ENCODE measurements at places on chromosomes 4 and X.
A peak's percentile ranks its signal among the peaks of the same experiment; 100 is the strongest.

- DNase-seq = no peak
Measured at GRCh38 chr4:148077581-148077980, 345.7 kb downstream of the ARHGAP10 start.

GRCh38 chrX:153750127-153750774, 13.8 kb upstream of the PLXNB3 start:
- no peak for DNase-seq

- DNase-seq = no peak
Measured at GRCh38 chr4:141851246-141851891, 215.0 kb downstream of the IL15 start.

DNA sequence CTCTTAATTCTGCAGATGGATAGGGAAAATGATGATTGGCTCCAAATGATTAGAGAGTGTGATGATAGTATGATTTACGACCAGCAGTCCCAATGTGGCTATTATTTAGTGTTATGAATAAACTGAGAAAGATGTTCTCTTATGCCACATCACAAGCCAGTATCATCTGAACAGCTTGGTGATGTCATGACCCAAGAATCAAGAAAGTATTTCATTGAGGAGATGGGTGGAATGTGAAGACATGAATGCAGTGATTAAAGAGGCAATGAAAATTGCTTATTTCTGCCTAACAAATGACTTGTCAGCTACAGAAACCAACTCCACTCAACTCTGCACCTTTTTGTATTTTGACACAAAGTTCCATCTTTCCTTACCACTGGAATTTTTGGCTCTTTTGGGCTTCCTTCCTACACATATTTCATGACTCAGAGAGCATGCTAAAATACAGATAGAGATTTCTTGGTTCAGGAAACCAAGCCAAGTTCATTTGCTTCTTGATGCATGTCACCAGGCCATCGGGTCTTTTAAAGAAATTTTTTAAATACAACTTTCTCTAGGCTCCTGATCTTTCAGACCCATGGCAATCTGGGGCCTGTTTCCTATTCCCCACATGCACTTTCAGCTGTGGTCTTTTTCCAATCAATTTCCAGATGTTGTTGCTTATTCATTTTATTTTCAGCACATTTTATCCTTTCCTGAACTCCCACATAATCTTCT, 174.2 kb downstream of the HHIP start:
- no peak for DNase-seq

DNA sequence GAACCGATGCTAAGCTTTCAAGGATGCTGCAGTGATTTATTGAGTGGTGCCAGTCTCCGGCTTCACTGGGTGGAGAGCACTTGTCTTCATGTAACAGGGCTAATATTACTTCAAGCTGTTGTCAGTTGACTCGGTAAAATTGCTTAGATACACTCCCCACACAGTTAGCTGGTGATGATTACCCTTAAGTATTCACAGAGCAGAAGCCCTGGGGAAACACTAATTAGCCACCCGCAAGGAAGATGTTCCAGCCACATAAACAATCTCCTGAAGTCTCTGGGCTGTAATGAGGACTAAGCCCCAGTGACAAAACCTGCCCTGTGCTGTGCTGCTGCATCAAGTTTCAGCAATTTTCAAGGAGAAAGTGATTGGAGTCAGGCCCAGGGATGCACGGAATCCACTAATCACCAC, 37.3 kb upstream of the GK2 start:
- no peak for DNase-seq

- no peak for DNase-seq
Measured at GRCh38 chr4:14008494-14008893, 381.0 kb upstream of the BOD1L1 start.

GRCh38 chrX:38954520-38954919, 153.3 kb downstream of the MID1IP1 start:
- no peak for DNase-seq

- DNase-seq = no peak
Measured at GRCh38 chrX:103405009-103405333, 28.6 kb downstream of the BEX3 start.

DNA sequence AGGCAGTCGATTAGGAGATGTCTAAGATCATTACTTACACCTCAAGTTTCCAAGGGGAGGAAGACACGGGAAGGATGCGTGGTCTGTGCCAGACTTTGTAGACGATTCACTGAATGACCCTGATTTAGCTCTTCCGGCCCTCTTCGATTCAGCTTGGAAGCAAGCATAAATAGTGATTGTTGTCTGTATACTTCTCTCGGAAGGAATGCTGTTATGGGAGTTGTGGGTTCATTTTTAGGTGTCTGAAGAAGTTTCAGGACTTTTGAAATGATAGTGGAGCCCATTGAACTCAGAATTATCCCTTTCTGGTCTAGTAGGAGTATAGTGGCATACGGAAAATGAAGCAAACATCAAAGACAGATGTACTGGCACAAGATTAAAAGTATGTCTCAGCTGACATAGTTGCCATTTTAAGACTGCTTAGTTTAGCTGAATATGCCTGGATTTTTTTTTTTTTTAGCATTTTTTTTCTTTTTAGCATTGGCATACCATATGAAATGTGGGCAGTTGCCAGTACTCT, 1.0 kb upstream of the ANKRD17 start:
- DNase-seq = peak; percentile 22

GRCh38 chr4:182770259-182770995, 146.8 kb downstream of the DCTD start:
- no peak for DNase-seq

DNA sequence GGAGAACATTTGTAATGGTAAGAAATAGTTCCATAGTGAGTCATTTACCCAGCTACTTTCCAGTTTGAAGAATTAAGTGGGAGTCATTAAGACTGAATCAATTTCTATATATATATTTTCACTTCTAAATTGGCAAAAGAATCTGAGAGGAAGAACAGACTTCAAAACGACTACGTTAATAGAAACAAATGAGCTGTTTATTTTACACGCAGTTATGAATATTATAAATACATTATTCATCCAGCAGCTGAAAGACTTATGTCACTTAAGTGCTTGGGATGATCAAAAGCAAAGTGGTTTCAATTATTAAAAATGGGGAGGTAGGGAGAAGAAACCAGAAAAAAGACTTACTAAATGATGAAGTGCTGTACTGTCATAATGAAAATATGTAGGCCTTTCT, 260.5 kb upstream of the DDX53 start:
- DNase-seq = no peak

- DNase-seq = no peak
Measured at GRCh38 chrX:134443461-134443860, 16.5 kb upstream of the HPRT1 start.

DNA sequence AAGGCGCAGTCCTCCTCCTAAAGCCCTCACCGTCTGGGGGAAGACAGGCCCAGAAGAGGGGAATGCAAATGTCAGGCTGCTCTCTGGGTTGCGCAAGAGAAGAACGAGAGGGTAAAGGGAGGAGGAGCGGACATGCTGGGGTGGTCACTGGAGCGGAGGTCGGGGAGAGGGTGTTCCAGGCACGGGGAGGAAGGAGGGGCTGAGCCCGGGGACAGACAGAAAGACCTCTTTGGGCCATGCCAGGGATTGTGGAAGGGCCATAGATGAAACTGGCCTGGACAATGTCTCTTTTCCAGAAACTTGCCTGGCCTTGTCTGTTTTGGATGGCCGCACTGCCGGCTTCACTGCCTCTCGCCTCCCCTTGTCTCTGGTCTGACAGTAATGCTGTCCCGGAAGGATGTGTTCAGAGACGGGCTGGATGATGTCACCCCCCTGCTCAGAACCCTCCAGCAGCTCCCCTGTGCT, 121.0 kb downstream of the SORCS2 start:
- DNase-seq = no peak

- no peak for DNase-seq
Measured at GRCh38 chrX:84118315-84118714, 69.7 kb downstream of the RPS6KA6 start.

DNA sequence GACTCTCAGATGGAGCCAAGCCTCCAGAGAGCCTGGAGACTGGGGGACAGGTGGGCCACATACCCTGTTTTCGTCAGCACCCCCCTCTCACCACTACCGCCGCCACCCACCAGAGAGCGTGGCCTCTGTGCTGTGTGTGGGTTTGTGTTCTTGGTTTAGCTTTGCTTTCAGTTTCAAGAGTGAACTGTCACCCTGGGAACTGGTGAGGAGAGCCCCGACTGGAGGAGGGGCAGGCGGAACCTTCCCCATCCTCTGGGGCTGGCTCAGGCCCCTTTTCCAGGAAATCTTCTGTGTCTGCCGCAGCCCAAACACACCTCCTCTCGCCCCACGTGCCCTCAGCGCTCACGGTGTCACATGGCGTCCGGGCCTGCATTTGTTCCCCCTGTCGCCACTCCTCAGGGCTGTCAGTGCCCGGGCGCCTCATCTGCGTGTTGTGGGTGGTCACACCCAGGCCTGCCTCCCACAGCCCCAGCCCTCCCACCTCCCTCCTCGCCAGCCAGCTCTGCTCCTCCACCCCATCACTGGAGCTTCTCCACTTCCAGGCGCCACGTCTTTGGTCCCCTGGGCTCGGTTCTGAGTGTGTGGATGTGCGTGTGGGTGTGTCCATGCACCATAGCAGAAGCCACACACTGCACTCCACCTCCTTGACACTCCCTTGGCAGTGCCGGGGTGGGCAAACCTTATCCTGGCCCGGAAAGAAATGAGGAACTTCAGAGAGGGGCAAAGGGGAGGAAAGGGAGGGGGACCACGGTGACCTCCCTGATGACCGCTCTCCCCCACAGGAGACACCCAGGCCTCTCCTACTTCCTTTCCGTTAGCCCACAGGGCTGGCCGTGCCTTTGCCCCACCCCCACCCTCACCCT, 27.8 kb downstream of the ELF4 start:
- DNase-seq = peak; percentile 91

GRCh38 chr4:4721636-4722035, 137.8 kb upstream of the MSX1 start:
- DNase-seq = no peak

DNA sequence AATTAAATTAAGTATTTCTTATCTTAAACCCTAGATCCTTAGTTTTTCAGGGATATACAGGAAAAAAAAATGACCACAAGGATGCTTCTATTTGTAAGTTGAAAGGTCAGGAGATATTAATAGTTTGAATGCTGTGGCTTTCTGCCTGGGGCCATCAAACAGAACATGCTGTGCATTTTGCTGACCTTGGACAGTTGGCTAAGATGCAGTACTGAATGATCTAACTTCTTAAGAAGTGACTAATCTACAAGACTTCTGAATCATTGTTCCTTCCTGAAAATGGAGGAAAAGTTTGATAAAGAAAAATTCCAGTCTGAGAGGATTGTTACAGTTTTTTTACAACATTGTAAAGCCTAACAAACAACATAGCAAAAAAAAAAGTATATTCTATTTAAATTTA, 237.8 kb upstream of the JADE1 start:
- no peak for DNase-seq

DNA sequence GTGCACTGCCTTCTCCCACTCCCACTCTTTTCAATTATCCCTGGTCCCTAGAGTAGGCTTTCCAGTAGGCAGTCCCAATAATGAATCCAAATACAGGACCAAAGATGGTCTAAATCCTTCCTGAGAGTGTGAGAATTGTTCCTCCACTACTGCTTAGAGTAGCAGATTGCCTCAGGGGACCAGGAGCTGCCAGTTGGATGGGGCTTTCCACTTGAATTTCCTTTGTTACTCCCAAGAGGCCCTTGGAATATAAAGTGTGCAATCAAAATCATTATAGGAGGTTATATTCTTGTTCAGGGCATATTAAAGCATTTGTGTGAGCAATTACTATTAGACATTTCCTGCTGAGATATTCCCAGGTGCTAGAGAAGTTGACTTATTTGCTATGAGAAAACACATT, 156.6 kb upstream of the TLL1 start:
- no peak for DNase-seq

GRCh38 chrX:3697701-3698279, 15.7 kb downstream of the PRKX start:
- DNase-seq = no peak

- no peak for DNase-seq
Measured at GRCh38 chr4:117575850-117576249, 458.4 kb upstream of the NDST3 start.

- no peak for DNase-seq
Measured at GRCh38 chrX:142250502-142250901, 45.4 kb upstream of the MAGEC2 start.

- DNase-seq = no peak
Measured at GRCh38 chr4:38499101-38499500, 164.9 kb upstream of the KLF3 start.

GRCh38 chrX:46791927-46792809, 33.2 kb upstream of the SLC9A7 start:
- DNase-seq = peak; percentile 62

- DNase-seq = no peak
Measured at GRCh38 chr4:90184560-90184959, 57.4 kb downstream of the CCSER1 start.

- DNase-seq = no peak
Measured at GRCh38 chr4:92566269-92566668, 262.5 kb downstream of the GRID2 start.

DNA sequence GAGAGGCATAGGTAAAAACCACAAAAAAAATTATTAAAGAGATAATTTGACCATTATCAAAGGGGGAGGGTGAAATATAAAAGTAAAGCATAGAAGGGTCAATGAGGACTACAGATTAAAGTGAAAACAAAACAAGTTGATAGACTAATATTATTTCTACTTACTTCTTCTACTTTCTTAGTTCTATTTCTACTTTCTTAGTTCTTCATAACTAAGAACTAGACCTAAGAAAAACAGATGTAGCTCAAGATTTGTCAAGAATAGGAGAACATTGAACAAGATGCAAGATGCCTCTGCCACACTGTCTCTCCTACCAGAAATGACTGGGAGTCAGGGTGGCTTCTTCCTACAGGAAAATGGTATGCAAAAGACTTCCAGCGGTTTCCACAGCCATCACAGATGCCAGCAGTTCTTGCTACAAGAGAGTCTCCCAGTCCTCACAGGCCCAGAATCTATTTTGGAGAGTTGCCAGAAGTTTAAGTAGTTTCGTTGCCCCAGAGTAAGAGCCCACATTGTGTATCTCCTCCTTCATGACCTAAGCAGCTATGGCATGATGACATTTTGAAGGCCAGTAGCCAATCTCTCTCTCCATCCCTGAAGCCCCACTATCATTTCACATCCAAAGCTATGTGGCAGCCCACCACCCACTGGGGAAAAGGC, 42.9 kb upstream of the DDX60 start:
- DNase-seq = no peak

DNA sequence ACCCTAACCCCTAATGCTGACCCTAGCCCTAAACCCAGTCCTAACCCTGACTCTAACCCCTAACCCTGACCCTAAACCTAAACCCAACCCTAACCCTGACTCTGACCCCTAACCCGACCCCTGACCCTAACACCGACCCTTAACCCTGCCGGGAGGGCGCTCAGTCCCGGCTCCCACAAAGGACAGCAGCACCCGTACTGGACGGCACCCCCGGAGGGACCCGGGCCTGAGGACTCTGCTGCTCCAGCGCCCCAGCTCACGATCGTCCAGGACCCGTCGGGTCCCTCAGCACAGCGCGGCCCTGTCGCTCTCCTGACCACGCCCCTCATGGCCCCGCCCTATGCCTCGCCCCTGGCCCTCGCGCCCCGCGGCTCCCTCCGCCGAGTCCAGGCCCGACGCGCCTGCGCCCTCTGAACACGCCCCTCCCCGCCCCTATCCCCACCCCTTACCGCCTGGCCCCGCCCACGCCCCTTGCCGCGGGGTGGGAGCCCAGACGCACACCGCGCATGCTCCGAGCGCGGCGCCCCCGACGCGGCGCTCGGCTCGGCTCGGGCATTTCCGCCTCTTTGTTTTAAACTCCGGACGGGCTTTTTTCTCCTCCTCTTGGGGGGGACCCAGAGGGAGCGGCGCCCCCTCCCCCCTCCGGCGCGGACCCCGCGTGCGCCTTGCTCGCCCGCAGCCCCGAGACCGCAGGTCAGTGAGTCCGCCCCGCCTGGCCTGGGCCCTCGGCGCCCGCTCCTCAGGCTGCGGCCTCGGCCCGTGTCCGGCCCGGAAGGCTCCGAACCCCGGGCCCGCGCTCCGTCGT, at the start of gene PCGF3:
PCGF3 (plus strand) TSS at position 555 of the 805 bp plus-strand sequence. CDS start 27,849 bp downstream, outside the sequence.
- DNase-seq = peak; percentile 97

Data from activated CD4-positive, alpha-beta T cell treated with anti-CD3 and anti-CD28 coated beads, Interleukin-2, Interleukin-4, amounts not matched to agents 100 ng/mL and 50 ng/mL, durations not matched to agents 16 hours and 8 hours (primary cell).